ENCODE measurements at places on chromosomes 4 and X.

DNA sequence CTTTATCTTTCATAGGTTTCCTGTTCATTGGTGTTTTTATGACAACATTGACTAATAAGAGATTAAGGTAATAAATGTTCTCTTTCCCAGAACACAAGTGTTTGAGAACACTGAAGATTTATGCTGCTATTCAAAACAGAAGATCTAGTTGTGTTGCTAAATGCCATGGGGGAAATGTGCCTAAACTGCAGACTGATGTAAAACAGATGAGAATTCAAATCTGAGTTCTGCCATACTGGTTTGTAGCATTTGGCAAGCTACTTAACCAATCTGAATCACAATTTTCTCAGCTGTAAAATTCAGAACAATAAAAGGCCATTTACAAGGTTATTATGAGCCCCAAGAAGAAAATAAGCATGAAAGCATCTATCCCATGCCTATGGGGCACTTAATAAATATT, 2.3 kb downstream of the SLC10A6 start:
- no peak for DNase-seq

DNA sequence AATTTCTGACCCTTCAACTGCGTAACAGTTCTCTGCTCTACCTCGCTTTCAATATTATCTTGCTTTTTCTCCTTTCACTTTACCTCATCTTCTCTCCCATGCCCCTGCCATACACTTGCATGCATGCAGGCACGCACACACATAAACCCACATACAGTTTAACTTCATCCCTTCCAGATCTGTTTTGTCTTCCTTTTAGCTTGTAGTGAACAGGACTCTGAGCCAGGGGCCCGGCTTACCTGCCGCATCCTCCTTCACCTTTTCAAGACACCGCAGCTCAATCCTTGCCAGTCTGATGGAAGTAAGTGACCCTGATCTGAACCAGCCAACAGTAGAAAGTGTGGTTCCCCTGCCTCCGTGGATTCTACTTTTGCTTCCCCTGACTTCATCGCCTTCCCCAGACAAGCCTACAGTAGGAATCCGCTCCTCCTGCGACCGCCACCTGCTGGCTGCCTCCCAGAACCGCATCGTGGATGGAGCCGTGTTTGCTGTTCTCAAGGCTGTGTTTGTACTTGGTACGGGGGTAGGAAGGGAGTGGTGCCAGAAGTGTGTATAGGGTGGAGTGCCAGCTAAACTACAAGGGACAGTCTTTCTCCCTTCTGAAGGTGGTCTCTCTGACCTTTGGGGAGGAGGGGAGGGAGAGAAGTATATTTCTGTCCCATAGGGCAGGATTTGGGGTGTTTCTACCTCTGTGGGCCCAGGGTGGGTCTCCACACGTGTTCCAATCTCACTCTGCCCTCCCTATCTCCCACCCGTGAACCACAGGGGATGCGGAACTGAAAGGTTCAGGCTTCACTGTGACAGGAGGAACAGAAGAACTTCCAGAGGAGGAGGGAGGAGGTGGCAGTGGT, 10.7 kb downstream of the MED12 start:
- peak; percentile 84 for DNase-seq

DNA sequence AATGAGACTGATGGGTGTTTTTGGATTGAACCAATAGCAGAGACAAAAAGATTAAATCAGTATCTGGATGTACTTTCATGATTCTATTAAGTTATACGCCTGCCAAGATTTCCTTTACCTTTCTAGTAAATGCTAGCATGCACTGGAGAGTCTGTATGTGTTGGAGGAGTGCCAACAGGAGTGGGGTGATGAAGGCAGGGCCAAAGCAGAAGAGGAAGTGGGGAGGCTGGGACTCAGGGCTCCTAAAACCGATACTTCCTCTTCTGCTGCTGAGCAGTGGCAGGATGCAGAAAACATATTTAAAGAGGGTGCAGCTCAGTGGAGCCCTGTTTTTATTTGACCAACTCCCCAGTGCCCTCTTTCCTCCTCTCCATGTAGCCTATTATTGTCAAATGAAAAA, 5.6 kb downstream of the CYSLTR1 start:
- no peak for DNase-seq

DNA sequence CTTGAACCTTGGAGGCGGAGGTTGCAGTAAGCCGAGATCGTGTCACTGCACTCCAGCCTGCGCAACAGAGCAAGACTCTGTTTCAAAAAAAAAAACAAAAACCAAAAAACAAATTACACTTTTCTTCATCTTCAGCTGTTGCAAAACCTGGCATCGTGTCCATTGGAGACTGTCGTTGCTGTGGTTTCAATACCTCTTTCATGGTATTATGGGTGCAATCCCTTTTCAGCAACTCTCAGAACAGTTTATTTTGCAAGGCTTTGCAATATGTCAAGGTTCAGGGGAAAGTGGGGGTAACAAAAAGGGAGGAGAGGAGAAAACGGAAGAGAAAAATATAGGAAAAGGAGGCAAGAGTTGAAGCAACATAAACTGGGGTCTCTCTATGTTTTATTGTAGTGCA, 40.8 kb downstream of the ARSD start:
- DNase-seq, result no peak

DNA sequence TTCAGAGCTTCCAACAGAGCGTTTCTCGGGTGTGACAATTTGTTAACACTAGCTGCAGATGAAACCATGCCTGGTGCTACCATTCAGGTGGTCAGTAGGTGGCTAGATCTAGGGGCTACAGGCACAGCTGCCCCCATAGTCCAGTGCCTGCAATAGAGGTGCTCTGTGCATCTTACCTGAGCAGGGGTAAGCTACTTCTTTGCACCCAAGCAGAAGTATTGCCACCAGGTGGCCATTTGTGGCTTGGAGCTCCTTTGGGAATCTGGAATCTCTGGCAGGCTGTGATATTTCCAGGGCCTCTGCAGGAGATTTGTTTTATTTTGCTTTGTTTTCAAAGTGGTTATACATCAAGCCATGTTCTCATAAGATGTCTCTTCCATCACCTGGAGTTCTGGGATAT, 170.7 kb upstream of the PUDP start:
- no peak for DNase-seq

DNA sequence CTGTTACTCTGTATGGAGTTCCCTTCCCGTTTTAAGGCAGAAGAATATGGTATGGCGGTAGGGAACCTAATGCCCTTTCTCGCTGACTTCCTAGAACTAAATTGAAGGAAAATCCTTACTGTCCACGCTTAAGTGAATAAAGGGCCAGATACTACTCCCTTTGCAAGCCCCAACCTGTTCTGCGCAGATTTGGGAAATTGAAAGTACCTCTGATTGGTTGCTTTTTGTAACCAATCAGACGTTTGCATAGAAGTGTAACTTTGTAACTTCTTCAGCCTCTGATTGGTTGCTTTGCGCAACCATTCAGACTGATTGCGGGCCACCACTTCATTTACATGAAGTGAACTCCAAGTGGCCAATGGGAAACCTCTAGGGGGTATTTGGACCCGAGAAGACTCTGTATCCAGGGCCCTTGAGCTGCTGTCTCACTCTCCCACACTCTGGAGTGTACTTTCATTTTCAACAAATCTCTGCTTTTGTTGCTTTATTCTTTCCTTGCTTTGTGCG, 1.2 kb upstream of the TMEM33 start:
- DNase-seq, result no peak

- no peak for DNase-seq
Observed at GRCh38 chr4:10243856-10244255, 127.3 kb upstream of the WDR1 start.

DNA sequence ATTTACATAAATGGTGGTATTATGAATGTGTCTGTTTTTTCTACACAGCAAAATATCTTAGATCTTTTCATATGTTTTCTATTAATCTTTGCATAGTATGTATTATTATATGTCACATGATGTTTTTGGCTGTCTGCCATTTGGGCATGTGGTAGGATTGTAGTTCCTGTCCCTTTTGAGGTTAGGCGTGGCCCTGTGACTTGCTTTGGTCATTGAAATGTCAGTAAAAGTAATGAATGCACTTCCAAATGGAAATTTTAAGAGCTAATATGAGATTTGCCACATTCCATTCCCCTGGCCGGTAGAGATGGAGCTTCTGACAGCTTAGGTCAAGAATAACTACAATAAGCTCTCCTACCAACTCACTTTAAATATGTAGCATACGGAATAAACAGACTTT, 45.1 kb downstream of the JADE3 start:
- DNase-seq, result no peak

DNA sequence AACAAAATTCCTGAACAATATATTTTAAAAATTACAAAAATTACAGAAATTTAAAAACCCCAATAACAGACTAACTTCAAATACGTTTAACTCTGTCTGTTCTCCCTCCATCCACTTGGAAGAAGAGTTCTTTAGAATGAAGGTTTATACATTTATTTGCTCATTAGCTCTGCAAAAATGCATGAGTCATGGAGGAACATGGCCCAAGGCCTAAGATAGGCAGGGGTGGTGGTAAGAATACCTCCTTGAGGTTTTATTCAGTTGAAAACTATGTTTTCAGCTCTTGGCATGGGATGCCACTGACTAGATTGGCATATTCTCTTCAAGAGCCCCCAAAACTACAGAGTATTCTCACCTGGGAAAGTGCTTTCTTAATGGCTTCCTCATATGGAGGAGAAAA, 8.8 kb upstream of the LRRC66 start:
- no peak for DNase-seq

DNA sequence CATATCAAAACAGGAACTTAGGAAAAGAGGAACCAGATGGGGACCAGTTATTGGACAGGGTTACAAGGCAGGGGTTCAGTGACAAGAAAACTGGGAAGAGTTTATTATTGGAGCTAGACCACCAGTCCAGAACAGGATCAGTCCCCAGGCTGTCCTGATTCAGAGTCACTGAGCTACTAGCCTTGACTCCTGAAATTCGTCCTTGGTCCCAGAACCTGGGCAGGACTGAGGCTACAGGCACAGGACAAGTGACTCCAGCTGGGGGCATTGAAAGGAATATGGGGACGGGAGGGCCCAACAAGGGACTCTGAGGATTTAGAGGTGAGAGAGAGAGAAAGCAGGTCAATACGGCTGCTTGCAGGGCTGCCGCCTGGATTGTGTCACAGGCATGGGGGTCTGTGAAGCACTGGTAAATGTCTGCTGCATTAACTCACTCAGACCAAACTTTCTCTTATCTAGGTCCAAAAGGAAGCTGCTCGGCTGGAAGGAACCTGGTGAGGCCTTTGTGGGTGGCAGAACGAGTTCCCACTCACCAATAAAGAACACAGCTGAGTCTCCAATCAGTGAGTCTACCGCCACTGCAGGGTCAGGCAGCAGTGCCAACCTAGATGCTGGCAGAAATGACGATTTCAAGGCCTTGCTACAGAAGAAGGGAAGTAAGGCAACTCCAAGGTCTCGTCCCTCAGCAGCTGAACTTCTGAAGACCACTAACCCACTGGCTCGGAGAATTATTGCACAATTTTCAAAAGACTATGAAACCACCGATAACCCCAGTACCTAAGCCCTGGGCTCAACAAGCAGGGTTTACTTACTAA, 11.3 kb upstream of the RTL5 start:
- no peak for DNase-seq

DNA sequence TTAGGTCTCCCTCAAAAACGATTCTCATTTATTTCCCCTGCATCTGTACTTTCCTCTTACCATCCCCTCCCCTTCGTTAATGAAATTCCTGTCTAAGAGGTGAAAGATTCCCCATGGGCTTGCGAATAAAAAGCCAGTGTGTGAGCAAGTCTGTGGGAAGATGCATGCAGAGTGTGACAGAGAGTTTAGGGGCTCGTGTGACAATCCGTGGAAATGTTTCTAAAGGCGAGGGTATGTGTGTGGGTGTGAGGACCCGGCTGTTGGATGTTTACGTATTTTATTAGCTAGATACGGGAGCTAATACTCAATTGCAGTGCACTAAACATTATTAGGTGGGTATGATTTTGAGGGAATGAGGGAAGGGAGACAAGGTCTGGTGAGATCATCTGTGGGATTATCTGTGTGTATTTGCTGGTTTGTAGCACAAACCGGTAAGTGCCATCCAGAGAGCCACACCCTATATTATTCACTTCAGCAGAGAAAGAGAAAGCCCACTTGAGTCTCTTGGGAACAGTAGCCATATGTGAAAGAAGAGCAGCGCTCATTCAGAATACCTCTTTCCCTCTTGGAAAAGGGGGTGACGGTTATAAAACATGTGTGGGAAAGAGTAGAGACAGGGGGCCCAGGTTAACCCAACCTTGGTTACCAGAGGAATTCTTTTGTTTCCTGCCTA, 893 bp upstream of the HOPX start:
- no peak for DNase-seq

DNA sequence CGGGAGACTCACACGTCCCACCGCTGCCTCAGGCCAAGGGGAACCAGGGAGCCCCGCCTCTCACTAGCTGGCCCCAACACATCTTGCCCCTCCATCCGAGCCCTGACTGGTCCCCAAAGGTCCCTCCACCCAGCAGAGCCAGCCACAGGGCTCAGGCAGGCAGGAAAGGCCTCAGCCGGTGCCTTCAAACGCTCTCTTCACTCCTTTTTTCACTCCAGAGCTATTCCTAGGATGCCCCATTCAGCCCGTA, 1.5 kb upstream of the ARHGAP4 start:
- DNase-seq, result no peak

- DNase-seq, result no peak
Observed at GRCh38 chr4:16684097-16684496, 214.3 kb downstream of the LDB2 start.

- no peak for DNase-seq
Observed at GRCh38 chr4:92629302-92629701, 325.5 kb downstream of the GRID2 start.

- peak; percentile 34 for DNase-seq
Observed at GRCh38 chrX:31036895-31037294, 34.9 kb downstream of the FTHL17 start.

DNA sequence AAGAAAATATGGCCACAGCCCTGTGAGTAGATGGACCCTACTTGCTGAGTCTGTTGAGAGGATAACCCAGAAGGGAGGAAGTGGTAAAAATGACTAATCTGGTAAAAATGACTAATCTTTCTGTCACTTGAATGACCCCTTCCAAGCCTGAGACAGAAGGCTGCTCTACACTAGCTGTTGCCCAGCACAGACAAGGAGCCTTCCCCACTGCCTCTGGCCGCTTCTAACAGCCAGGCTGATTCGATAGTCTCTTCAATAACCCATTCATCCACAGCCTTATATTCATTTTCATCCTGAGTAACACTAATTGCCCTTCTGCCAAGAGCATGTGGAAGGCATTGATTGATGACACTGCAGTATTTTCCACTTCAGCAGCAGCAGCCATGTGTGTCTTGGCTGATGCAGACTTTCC, 18.4 kb downstream of the MAGEB17 start:
- DNase-seq, result peak; percentile 0

GRCh38 chr4:128688033-128688721, 121.3 kb upstream of the JADE1 start:
- no peak for DNase-seq

DNA sequence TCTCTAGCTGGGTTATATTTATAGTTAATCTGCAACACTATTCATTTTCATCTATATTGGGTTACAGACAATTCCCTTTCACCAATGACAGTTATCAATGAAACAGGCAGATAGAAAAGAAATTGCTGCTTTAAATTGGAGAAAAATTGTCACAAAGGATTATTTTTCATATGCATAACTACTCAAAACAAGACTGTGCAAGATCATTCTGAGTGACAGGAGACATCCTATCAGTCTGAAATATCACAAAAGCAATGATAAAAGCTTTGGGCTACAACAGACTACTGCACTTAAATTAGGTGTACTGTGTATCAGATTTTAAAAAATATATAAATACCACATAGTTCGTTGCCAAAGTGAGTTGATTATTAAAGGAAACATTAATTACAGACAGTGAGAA, 722.6 kb downstream of the ARAP2 start:
- DNase-seq, result no peak
